ENCODE measurements at places on chromosomes 7 and 10.

DNA sequence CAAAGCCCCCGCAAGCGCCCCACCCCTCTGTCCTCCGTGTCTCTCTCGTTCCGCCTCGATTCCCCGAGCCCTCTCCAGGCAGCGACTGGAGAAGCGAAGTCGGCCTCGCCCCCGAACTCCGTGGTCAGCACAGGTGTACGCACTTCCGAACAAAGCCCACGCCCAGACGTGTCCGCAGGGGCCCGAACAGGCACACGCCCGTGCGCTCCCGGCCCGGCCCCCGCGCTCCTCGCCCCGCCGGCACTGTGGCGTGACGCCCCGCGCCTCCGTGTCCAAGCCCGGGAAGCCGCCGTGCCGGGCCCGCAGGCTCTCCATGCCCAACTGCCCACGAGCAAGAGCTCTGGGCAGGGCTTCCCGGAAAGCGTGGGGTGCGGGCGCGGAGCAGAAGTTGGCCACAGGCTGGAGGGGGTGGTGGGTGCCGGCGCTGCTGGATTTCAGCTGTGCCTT is 662 bp downstream of the NRCAM start:
- DNase-seq, result no peak

GRCh38 chr10:132743925-132744490 is 41.9 kb downstream of the NKX6-2 start:
- DNase-seq, result no peak

GRCh38 chr10:55013318-55013717 is 212.3 kb upstream of the PCDH15 start:
- DNase-seq, result no peak

DNA sequence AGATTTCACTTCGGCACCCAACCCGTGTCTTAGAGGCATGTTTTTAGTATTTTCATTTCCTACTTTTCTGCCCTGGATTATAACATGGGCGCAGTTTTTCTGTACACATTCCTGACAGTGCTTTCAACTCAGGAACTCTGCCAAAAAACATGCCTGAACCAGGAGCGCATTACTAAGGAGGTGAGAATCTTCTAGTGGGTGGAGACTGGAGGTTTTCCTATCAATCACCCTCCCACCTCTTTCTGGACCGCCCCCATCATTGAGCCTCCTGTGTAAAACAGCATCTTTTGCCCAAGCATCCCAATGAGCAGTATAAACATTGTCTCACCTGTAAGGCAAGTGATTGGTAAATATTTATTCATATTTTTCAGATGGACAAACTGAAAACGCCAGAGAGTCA is 53.2 kb downstream of the STK17A start:
- DNase-seq, result no peak
